ENCODE measurements at places on chromosomes 6 and 20.

GRCh38 chr6:143741480-143741879 lies 63.7 kb downstream of the PHACTR2 start:
- DNase-seq, result no peak

DNA sequence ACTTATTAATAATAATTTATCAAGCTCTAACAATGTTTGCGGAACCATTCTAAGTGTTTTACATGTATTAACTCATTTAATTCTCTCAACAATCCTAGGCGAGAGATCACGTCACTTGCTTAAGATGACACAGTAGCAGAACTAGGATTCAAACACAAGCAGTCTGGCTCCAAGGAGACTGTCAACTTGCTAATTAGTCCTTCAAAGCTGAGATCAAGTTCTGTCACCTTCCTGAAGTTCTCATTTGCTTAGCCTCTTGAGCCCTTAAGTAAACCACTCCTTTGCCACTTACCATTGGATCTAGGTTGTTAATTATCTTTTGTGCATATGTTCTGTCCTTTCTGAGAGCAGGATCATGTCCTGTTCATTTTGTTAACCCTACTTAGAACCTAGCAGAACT lies 14.1 kb downstream of the FKBP5 start:
- no peak for DNase-seq

GRCh38 chr6:48486876-48487275 lies 375.9 kb upstream of the PTCHD4 start:
- DNase-seq, result no peak

DNA sequence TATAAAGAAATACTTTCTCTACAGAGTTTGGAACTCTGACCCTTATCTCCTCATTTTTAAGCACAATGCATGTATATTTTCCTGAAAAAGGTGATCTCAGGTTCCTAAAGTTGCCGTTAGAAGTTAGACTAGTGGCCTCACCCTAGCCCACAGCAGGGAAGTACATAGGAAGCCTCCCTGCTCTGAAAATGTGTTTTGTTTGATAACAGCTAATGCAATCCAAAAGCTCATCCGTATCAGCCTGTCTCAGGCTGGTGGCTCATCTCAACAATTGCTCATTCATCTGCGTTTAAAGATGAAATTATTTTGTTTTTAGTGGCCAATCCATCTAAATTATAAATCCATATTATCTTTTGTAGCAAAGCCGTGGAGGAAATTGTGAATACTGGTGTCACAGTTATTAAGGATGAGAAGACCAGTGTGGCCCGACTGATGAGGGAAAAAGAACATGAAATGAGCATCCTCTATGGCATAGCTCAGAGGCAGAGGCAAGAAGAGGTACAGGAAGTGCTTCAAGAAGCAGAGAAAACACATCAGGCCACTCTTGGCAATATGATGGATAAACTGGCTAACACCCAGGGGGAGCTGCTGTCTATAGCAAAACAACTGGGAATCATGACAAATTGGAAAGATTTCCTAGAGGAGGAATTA lies 20.1 kb downstream of the C6orf163 start:
- no peak for DNase-seq

GRCh38 chr20:33862709-33863403 lies 51.7 kb downstream of the CHMP4B start:
- peak; percentile 79 for DNase-seq

DNA sequence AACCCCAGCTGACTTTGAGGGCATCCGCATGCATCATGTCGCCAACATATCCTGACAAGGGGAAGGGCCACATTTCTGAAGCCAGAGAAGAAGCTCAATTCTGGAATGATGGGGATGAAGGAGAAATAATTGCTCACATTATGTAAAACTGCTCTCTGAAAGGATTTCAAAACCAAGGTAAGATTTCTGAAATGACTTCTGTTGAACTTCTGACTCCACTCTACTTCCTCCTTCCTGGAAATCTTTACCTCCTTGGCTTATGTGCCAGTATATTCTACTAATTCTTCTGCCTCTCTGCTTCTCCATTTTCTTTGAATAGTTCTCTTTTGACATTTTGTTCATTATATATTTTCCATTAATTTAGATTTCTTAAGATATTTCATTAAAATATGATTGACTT lies 31.9 kb downstream of the HLA-DPB1 start:
- no peak for DNase-seq

GRCh38 chr6:145789443-145789842 lies 25.2 kb downstream of the FBXO30 start:
- DNase-seq, result no peak

- no peak for DNase-seq
Observed at GRCh38 chr6:42148058-42148457, 5.6 kb upstream of the C6orf132 start.

DNA sequence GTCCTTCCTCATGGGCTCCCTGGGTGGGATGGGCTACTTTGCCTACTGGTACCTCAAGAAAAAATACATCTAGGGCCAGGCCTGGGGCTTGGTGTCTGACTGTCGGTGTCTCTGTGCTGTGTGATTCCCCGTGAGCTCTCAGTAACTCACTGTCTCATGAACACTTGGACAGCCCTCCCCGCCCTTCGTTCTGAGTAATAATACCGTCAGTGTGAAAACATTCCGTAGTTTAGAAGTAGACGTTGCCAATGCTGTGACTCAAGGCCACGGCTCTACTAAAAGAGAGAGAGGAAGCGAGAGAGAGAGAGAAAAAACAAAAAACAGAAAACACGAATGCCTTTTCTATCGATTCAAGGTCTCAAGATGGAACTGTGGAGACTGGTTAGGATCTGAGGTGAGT lies 31.8 kb downstream of the FITM2 start:
- DNase-seq, result no peak

- no peak for DNase-seq
Observed at GRCh38 chr6:144250276-144250675, 34.9 kb upstream of the UTRN start.

GRCh38 chr6:108559884-108560462 lies 744 bp upstream of the FOXO3 start:
- peak; percentile 76 for DNase-seq

DNA sequence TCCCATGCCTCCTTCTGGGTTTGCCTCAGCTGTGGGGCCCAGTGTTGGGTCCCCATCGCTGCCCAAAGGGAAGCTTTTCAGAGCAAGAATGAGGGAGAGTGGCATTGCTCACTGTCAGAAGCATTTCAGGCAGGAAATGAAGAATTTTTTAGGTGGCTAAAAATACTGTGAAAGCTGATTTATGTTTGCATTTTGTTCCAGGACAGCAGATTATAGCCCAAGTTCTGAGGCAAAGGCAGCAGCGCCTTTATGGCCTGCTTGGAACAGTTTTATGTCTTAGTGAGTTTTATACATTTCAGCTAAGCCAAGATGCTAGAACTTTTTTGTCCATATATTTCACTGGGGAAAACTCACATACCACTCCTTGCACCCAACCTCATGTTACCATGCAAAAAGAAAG lies 4.3 kb upstream of the CCDC167 start:
- DNase-seq, result no peak

GRCh38 chr20:47400685-47401084 lies 44.2 kb upstream of the ZMYND8 start:
- DNase-seq, result no peak

GRCh38 chr6:25311331-25311840 lies 32.2 kb downstream of the CARMIL1 start:
- no peak for DNase-seq

- DNase-seq, result no peak
Observed at GRCh38 chr20:20292472-20292871, 75.4 kb upstream of the INSM1 start.

DNA sequence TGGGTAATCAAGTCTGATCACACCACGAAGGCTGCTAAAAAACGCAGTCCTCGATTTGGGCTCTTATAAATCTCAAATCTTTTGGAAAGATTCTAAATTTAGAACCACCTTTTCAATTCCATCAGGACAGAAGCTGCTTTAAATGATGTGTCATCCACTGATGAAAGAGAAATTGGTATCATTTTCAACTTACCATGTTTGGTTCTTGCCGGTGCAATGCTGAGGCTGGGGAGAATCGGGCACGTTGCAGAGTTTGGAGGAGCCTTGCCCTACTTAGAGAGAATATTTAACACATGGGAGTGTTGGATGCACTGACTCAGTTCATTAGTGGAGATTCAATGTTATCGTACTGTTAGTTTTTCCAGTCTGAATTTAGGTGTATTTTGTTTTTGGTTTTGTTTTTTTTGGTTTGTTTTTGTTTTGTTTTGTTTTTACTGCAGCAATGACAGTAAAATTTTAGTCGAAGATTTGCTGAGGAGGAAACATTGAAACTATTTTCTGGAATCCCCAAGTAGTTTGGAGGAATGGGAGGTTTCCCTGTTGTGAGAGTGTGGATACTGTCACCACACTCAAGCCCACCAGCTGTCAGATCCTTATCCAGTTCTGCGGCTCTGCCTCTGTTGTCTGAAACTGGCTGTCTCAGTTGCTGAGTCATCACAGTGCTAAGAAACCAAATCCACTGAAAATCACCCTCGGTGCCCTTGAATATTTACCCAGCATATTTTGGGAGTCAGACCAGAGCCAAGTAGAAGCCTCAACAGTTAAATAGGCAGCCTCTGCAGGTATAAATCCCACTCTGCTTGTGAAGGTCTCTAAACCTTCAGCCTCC lies 497.0 kb downstream of the BTBD3 start:
- DNase-seq, result no peak

DNA sequence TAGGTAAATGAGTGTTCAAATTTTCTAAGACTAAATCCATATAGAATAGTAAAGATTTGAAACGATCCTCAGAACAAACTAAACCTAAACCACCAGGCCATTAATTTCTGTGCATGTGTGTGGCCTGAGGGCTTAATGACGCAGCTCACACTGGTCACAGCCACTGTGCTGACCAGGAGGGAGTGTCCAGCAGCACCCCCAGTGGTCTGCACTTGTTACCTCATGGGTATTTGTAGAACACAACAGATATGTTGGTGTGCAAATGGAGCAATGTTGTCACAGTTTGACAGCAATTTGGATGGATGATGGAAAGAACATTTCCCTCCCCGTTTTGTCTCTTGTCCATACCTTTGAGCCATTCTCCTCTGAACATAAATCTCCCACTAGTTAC lies 122.4 kb upstream of the EXOC2 start:
- peak; percentile 81 for DNase-seq

DNA sequence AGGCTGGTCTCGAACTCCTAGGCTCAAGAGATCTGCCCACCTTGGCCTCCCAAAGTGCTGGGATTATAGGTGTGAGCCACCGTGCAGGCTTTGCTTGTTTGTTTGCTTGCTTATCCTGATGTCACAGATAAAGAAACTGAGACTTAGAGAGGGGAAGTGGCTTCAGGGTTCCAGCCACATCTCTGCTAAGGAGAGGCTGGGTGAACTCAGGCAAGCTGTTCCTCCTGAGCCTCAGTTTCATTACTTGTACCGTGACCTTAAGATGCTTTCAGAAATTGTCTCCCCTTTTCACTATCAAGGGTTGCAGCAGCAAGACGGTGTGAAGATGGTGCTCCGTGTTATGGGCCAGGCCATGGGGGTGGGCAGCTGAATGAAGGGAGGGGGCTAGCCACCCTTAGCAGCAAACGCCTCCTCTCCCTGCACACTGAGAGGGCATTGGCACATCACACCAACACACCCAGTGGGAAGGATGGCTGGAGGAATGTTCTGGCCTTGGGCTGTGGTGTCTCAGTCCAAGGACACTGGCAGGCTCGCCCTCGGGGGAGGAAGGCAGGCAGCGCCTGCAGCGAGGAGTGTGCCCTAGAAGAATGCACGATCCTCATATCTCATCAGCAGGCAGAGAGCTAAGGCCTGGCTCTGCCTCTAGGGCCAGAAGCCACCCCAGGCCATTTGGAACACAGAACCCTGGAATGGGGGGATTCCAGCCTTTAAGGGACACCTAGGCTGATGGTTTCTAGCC lies 48.2 kb upstream of the TLDC2 start:
- no peak for DNase-seq

DNA sequence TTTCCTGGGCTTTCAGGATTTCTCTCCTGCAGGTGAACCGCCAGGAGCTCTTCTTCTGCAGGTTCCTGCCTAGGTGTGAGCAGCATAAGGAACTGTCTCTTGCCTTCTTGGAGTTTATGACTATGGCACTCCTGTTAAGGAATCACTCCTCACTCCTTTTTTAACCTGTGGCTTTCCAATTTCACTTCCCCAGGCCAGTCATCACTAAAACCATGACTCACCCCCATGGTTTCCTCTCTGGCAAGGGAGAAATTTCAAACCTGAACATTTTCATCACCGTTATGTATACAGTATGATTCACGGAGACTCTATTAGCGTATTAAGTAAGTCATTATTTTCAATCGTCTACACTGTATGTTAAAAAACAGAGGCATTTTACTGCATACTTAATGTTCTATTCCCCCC lies 78.2 kb upstream of the ARID1B start:
- DNase-seq, result no peak

DNA sequence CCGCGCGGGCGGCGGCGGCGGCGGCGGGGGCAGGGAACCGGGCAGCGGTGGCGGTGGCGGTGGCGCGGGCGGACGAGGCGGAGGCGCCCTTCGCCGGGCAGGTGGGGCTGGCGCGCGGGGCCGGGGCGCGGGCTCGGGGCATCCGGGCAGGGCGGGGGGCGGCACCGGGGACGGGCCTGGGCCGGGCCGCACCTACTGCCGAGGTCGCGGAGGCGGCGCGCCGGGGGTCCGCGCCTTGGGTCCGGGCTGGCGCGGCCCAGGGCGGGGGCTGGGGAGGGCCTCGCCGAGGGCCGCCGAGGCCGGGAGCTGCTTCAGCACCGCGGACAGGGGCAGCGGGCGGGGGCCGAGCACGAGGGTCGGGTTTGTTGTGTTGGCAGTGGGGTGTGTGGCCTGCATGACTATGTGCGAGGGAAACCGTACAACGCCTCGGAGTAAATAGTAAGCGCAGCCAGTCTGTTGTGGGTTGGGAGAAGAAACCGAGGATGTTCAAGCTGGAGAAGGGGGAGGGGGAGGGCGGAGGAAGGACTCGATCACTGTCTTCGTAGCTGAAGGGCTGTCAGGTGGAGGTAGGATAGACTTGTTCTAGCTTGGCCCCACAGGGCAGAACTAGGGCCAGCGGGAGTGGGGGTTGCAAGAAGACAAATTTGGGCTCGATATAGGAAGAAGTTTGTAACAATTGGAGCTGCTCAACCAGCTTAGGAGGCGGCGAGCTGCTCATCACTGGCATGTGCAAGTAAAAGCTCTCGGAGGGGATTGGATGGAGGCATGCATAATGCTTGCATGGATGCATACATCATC lies 593 bp downstream of the MMP24 start:
- peak; percentile 62 for DNase-seq

DNA sequence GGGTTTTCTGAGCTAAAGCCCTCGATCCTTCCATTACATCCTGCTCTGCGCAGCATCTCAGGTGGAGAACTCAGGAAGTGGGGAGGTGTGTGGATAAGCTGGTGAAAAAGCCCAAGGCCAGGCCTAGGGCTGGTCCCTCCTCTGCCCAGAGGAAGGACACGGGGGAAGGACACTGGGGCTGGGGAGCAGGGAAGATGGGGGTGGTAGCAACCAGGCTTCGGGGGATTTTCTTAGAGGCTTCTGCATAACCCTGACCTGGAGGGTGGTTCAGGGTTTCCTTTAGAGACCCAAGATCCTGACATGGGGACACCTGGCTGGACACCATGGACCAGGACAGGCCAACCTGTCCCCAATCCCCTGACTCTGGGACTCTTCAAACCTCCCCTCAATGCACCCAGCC lies 37.9 kb downstream of the SUN5 start:
- no peak for DNase-seq

DNA sequence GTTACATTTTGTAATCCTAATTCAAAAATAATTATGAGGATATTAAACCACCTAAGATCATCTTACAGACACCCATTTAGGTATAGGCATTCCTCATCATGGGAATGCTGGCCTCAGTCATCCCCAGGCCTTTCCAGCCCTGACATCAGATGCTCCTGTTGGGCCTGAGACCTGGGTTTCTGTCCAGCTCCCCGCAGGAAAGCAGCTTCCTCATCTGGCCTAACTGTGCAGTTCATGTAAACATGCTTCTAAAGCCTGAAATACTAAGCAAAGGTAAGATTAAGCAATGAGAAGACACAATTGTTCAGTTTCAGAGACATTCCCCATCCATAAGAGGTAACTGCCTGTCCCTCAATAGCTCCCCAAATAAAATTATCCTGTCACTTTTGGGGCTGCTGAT lies 19.0 kb downstream of the ETV7 start:
- DNase-seq, result no peak

Measured in WERI-Rb-1 (cell line).